ENCODE measurements at places on chromosomes 12 and 14.

DNA sequence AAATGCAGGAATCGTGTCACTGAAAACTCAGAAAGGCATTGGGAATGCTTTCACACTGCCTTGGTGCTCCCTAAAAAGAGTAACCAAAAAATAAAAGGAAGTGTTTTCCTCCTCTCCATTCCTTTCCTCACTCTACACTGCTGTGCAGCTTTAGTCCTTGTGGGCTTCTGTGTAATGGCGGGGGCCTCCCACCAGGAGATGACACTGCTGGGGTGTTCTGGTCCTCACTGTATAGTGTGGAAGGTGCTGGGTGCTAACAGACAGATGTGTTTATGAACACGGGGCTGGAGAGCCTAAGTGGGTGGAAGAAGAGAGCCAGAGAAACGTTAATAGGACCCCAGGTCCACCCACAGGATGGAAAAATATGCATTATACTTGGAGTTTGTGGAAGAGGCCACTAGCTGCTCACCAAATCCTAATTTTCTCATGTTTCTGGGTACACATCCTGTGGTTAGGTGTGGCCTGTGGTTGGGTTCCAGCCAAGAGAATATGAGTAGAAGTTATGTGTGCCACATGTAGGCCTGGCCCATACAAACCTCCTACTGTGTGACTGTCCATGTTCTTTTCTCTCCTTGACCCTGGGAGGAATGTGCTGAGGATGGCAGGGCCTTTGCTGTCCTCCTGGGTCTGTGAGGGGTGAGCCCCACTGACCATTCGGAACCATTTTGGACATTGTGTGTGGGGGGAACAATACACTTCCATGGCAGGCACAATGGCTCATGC lies 14.0 kb upstream of the C1S start:
- DNase-seq = no peak

- no peak for DNase-seq
These were observed 12.0 kb upstream of the LGMN start for GRCh38 chr14:92760524-92760805.

- DNase-seq = no peak
These were observed 231.2 kb downstream of the AKAP6 start for GRCh38 chr14:32560209-32560857.

DNA sequence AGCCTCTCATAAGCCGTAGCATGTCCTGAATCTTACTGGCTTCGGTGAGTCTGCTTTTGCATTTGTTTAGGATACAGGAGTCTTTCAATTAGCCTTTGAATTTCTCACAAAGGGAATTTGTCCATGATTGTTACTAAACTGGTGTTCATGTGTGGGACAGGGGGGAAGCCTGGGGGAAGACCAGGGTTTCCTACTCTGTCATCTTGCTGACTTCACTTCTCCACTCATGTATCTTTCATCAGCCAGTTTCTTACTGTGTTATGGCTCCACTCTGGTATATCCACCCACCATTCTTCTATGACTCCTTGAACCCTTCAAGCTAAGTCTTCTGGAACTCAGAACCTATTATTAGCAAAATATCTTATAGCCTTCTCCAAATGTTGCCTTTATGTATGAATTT lies 31.7 kb upstream of the A2M start:
- no peak for DNase-seq

- no peak for DNase-seq
These were observed 211.1 kb upstream of the RGS6 start for GRCh38 chr14:71720978-71721624.

GRCh38 chr12:85057370-85057963 lies 21.3 kb downstream of the LRRIQ1 start:
- no peak for DNase-seq

- no peak for DNase-seq
These were observed 35.5 kb downstream of the CIT start for GRCh38 chr12:119841433-119842210.
